ENCODE measurements at places on chromosomes 1 and 21.

DNA sequence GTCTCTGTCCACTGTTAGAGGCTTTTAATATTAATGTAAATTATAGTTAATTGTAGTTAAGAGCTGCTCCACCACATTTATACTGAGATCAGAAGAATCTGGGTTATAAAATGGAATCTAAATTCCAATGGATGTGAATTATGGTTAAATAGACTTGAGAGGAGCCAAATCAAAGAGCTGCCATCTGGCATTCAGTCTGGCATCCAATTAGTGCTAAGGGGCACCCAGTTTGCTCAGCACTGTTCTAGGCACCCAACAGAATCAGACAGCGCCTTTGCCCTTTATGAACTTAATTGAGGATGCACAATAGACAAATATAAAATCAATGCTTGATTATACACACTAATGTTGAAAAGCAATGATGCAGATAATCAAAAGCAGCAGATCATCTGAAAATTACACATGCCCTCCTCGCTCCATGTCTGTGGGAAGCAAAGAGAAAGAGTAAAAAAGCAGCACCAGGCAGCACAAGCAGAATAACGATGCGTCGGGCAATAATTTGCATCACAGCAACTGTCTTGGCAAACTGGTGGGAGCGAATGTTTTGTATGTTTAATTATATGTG is 310.1 kb downstream of the BRINP2 start:
- DNase-seq = no peak

DNA sequence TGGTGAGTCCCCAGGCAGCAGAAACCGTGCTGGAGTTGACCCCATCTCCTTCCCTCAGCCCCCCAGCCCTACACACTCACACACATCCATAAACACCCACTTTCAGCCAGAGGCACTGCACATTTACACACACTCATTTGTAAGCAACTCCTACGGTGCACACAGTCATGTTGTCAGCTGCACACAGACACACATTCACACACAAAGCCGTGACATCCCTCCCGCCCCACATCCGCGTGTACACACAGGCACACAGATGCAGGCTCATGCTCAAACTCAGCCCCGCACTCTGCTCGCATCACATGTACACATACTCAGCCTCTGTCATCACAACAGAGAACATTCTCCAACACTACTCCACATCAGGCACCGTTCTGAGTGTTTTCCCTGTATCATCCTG is 47.6 kb downstream of the LACTBL1 start:
- DNase-seq = no peak

DNA sequence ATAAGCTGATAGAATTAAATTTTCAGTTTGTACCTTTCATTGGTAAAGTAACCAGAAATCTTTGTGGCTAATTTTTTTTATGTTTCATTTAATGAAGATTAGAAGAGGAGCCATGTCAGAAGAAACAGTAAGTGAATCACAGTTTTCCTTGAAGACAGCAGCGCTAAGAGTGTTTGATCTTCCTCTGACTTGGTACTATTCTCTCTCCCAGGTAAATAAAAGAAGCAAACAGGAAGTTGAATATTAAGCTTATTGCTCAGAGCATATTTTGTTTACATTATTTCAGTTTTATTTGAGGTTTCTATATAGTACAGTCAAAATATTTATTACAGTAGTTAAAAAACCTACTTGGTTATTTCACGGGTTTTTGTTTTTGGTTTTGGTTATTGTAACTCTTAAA is 3.7 kb downstream of the MIGA1 start:
- DNase-seq = no peak

- no peak for DNase-seq
These were observed 79.2 kb downstream of the MAN1C1 start for GRCh38 chr1:25695771-25696311.

DNA sequence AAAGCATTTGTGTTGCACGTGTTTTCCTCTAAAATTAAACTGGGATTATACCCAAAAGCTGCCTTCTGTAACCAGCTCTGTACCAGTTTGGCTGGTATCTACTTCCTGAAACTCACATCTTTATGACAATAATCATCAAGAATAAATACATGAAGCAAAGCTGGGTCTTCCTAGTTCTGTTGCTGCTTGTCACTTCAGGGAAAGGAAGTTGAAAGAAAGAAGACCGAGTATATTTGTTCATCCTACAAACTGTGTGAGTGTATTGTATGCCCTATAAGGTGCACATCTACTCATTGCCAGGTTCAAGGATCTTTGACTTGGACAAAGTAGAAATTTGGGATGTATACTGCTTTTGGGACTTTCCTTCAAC is 29.1 kb upstream of the IFNGR2 start:
- DNase-seq = no peak

DNA sequence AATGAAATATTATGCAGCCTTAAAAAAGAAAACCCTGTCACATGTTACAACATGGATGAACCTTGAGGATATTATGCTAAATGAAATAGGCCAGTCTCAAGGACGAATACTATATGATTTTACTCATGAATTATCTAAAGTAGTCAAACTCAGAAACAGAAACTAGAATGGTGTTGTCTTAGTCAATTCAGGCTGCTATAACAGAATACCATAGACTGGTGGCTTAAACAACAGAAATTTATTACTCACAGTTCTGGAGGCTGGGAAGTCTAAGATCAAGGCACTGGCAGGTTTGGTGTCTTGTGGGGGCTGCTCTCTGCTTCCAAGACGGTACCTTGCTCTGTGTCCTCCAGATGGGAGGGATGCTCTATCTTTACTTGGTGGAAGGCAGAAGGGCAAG is 113.8 kb upstream of the DNAH14 start:
- no peak for DNase-seq

GRCh38 chr1:74579425-74579824 is 67.0 kb upstream of the LRRC53 start:
- DNase-seq = no peak

All from kidney (tissue), 22 donors.